Stimulated activated CD4-positive, alpha-beta T cell treated with anti-CD3 and anti-CD28 coated beads, Interleukin-4, amount 100 ng/mL, for 4 hours (primary cell): ENCODE measurements at places on chromosomes 2 and 18.

GRCh38 chr2:237323656-237324055, 90.3 kb downstream of the COL6A3 start:
- DNase-seq: no peak

DNA sequence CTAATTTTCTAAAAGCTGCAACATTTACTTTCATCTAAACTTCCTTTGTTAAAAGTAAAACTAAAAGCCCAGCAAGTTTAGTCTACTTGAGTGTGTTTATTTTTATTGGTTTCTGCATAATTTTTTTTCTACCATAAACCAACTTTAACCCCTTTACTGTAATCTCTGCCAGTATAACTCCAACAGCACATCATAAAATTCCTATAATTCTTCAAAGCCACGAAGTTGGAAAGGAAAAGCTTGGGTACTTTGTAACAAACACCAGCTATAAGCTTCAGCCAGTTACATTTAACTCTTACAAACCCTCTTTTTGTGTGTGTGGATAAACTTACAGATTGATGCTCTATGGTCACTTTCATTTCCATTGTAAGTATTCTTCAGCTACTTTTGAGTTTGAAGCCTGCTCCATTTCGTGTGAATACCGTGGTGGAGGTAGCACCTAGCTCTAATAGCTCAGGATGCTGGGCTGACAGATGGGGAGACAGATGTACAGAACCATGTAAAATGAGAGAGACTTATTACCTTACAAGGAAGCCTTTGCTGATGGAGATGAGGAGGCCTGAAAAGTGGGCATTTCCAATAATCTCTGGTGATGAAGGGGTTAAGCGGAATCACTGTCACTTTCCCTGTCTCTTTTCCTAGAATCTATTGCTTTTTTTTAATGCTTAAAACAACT, 42.5 kb downstream of the ZEB2 start:
- no peak for DNase-seq

GRCh38 chr2:53786352-53786704, 425 bp downstream of the ASB3 start:
- DNase-seq: peak; percentile 6

GRCh38 chr2:118457951-118458350, 369.7 kb downstream of the INSIG2 start:
- no peak for DNase-seq

DNA sequence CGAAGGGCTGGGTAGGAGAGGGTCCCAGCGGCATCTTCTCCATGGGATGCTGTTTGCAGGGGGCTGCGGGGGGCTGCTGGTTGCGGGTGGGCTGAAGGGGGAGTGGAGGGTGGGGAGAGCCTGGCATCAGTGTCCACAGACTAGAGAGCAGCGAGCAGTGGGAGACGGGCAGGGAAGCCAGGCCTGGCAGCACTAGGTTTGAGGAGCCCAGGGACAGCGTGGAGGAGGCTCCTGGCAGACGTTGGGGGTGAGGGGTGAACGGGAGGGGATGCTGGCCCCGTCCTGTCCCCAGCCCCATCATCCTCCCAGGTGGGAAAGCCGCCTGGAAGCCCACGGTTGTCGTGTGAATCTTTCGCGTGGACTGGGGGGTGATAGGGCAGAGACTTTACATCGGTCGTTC, 48.2 kb upstream of the TFCP2L1 start:
- no peak for DNase-seq

DNA sequence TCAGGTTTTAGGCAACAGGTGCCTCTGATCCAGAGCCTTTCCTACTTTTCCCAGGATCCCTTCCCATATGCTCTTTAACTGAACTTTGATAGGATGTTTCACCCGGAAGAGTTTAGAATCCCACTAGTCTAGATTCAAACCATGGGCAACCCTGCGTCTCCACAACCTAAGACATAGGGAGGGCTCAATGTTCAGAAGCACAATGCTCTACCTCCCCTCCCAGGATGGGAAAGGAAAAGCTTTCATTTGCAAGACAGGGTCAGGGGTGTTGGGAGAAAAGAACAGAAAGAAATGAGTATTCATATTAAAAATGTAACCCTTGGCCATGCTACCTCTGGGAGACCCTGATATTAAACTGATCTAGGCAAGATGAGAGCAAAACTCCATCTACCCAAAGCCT, 230.4 kb downstream of the MREG start:
- no peak for DNase-seq

GRCh38 chr2:172672114-172672513, 63.5 kb upstream of the RAPGEF4 start:
- DNase-seq: no peak

GRCh38 chr2:181317511-181317910, 139.7 kb upstream of the ITGA4 start:
- DNase-seq: no peak

DNA sequence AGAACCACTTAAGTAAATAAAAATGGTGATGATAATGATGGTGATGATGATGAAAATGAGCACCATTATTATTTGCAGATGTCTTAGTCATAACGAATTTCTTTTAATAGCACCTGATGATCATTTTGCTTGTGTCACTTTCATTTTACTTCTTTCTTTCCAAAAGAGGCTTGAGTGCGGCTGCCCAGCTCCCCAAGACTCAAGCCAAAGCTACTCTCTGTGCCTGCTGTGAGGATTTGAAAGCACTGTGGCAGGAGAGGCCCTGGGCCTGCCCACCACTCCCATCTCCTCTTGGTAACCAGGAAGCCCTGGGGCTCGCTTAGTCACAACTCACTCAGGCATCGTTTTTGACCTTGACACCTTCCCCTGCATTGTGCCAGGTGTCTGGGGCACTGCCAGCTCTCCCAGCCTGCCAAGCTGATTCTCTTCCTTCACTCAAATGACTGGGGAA, 41.2 kb downstream of the RPL37A start:
- no peak for DNase-seq

DNA sequence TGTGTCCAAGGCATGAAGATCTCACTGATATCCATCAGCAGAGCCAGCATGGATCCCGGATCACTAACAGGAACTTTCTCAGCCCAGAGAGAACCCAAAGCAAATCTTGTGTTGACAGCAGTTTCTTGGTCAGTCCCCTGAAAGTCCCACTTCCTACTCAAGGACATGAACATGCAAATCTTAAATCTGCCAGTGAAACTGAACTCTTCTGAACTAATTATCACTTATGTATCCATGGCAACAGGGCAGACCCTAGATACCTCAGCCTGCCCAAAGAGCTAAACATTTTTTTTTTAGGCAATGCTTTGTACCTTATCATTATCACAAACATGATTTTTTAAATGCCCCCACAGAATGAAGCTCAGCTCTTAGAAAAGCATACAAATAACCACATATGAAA, 127.8 kb upstream of the DDX18 start:
- DNase-seq: no peak

GRCh38 chr2:109081374-109081773, 47.6 kb upstream of the SH3RF3 start:
- DNase-seq: no peak

DNA sequence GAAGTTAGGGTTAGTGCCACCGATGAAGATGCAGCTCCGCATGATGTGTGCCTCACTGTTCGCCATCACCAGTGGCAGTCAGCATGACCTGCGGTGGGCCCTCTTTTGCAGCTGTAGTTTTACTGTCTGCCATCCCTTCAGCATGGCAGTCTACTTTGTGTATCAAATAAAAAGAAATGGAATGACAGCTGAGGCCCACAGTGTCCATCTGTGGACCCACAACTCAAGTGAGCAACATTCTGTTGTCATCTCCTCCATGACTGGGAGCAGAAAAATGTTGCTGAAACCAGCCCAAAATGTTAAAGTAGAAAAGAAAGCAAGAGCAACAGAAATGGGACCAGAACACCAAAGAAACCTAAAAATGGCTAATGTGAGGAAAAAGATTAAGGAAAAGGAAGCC, 128.7 kb downstream of the MEP1B start:
- DNase-seq: no peak

GRCh38 chr18:57776767-57777166, 26.3 kb downstream of the ATP8B1 start:
- DNase-seq: no peak

DNA sequence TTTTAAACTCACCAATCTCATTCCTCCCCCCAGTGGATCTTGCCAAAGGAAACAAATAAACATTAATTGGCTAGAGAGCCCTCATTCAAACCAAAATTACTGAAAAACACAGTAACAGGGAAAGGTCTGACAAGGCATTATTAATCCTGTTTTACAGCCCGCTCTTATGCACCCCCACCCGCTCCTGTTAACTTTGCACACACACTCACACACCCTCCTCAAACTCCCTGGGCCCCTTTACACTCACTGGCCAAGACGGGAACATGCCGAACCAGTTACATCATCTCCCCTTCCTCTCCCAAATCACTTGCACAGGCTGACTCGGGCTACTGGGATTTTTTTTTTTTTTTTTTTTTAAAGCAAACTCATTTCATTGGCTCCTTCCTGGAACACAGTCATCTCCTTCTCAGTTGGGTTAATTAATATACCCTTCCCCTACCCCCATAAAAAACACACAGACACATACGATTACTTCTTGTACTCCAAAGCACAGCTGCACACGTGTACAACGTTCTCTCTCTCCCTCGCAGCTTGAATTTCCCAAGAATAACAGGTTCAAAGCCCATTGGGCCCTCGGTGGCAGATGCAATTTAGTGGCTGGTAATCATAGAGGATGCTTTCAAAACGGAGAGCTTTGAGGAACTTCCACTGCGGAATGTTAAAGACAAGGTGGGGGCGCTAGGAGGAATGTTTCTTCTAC, 31.8 kb downstream of the KLF7 start:
- DNase-seq: no peak

DNA sequence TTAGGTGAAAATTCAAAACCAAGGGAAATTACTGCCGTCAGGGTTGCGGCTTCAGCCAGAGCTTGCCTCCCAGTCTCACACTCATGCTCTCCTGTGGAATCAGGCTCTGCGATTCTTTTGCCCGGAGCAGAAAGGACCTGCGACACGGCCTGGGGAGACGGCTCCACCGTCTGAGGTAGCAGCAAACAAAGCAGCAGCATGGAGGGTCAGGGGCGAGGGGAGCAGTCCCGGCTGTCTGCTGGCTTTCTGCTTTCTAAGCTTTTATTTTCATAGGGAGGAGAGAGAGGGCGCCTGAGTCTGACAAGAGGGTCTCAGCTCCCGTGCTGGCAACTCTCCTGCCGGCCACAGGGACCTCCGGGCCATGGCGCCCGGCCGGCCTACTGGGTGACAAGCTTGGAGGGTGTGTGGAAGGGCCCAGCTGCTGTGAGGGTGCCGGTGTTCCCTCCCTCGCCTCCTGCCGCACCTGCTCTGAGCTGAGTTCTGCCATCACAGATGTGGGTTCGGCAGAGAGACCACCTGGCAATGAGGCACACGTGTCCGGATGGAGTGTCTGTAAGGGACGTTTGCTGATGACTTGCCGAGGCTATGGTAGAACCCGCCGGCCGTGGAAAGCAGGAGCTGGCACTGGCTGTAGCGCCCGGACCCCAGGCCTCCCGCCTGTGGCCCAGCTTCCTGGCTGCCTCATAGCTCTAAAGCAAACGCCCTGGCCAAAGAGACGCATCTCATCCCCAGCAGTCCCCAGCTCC, 66.2 kb upstream of the CTDP1 start:
- no peak for DNase-seq

DNA sequence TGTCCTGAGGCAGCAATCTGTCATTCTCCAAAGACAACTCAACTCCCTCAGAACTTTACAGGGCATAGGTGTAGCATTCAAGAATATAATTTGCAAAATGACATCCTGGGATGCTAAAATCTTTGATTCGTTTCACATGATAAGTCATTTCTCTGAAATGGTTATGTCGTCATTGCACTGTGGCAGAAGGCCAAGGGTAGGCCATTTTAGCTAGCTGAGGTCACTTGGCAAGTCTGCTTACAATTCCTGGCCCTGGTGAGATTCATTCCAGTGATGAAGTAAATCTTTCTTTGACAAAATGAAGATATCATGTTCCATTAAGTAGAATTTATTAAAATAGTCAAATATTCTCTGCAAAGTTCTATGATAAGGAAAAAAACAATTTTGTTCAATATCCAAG, 1410.3 kb upstream of the LRRTM1 start:
- DNase-seq: no peak

DNA sequence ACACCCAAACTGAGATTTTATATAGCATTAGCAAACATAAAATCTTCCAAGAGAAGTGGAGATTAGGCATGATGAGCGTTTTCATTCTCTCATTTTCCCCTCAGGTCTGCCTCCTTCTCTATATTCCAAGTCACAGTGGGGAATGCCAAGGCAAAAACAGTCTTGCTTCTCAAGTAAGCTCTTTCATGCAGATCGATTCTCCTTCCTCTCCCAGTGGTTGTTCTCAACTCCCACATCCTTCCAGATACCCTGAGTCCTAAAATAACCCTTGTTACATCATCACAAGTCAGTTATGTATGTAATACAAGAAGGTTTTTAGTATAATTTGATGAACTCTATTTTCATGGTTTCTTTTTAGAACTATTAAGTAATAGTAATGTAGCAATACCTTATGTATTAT, 150.6 kb downstream of the TXNL1 start:
- no peak for DNase-seq

DNA sequence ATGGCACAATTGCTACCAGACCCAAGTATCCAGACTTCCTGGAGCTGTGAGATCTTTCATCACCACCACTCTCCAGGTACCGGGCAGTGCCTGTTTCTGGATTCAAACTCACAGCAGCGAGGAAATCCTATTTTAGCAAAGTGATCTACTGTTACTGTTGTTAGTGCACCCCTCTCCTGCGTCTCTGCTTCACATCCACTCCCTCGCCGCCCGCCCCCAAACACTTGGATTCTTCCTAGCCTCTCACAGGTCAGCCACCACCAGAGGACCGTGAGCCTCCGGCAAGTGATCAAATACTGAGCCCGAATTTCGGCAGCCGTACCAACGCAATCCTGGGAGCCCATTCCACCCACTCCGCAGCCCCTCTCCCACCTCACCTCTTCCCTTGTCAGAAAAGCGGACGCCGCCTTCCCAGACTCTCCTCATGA, 519 bp downstream of the METTL4 start:
- DNase-seq: peak; percentile 48

DNA sequence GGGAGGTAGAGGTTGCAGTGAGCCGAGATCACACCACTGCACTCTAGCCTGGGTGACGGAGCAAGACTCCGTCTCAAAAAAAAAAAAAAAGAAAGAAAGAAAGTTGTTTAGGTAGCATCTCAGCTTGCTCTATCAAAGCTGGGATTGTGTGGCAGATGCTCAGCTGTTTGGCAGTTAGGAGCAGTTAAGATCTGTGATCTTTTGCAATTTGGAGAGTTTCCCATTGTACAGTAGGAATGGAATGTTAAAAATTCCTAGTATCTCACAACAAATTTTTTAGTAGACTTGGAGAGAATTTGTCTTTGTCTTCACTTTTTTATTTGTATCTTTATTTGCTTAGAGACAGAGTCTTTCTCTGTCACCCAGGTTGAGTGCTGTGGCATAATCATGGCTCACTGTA, 122.9 kb upstream of the UNC80 start:
- DNase-seq: no peak

DNA sequence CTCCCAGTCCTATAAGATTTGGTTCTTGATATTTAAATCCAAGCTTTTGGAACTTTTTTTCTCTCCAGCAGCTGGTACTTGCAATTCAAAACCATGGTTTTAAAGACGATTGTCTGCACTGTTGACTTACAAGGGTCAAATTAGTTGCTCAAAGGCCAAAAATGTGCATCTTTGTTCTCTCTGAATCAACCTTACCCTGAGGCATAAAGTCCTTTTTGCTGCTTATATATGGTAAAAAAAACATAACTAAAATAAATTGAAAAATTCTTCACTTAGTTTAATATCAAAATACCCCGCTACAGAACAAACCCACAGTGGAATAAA, 592.7 kb downstream of the XIRP2 start:
- no peak for DNase-seq

- no peak for DNase-seq
Measured at GRCh38 chr2:83941886-83942285, 517.2 kb downstream of the SUCLG1 start.

GRCh38 chr18:50638884-50639420, 79.1 kb downstream of the MAPK4 start:
- no peak for DNase-seq

GRCh38 chr18:79912994-79913831, 38.2 kb downstream of the SLC66A2 start:
- no peak for DNase-seq
